GM12865 (cell line): ENCODE measurements at places on chromosomes 5 and 9.

- DNase-seq, result no peak
These were observed 52.1 kb downstream of the C6 start for GRCh38 chr5:41161271-41161670.

GRCh38 chr5:68533051-68533450 lies 317.5 kb downstream of the PIK3R1 start:
- DNase-seq, result no peak

- DNase-seq, result no peak
These were observed 176.6 kb upstream of the TBCA start for GRCh38 chr5:77952636-77953212.

DNA sequence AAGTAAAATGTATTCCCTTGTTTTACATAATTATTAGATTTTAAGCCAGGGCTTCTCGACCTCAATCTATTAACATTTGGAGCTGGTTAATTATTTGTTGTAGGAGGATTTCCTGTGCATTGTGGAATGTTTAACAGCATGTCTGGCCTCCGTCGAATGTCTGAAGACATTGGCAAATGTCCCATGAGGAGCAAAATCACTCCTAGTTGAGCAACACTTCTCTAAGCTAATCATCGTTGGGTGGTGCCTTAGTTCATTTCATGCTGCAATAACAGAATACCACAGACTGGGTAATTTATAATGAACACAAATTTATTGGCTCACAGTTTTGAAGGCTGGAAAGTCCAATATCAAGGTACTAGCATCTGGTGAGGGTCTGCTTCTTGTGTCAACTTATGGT lies 13.4 kb upstream of the VPS13A start:
- no peak for DNase-seq

DNA sequence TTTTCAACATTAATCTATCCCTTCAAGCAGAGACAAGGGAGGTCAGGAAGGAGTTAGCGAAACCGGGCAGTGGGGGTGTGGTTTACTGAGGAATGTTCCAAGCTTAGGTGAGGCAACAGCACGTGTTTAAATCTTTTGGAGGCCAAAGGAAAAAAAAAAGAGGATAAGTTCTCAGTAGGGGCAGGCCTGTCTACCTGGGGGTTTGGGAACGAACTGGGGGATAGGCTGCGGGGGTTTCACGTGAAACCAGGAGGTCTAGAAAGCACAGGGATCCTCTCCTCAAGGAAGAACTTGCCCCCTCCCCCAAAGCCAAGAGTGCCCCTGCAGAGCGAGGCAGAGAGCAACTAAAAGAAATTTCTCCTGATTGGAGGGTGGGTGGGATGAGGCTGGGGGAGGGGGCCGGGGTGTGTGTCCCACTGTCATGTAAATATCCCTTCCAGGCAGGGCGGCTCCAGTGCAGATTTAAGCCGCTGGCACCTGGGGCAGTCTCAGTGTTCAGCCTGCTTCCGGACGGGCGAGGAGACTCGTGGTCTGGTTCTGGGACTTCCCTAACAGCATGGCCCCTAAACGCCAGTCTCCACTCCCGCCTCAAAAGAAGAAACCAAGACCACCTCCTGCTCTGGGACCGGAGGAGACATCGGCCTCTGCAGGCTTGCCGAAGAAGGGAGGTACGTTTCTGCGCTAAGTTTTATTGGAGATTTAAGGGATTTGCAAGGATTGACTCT lies 5.5 kb upstream of the SET start:
- DNase-seq, result peak; percentile 90

DNA sequence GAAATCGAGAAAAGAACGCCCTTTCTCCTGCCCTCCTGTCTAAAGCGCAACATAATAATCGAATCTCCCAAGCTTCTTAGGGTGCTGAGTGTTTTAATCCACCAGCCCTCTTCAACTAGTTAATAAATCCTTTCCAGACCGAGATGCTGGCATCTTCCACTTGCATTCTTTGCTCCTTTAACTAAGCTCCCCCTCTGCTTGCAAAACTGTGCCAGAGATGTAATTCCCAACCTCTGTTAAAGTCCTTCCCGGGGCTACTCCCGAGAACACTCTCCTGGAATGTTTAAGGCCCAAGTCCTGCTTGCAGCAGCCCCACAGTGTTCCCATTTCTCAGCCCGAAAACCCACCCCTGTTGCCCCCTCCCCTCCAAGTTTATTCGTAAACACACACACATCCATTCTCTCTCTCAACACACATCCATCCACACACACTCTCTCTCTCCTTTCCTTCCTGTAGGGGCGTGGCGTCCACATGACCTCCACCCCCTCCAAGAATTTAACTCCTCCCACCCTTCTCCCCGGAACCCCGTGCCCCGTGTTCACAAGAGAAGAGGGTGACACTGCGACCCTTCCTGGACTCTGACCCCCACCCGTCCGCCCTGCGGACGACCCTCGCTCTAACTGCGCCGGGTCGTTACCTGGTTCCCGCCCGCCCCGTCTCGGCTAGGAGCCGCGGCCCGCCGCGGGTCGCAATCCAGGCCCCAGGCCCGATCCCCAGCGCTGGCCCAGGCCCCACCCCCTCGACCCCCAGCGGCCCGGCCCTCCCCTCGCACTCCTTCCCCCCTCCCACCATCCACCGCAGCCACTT lies 7.0 kb upstream of the MGAT1 start:
- peak; percentile 95 for DNase-seq

DNA sequence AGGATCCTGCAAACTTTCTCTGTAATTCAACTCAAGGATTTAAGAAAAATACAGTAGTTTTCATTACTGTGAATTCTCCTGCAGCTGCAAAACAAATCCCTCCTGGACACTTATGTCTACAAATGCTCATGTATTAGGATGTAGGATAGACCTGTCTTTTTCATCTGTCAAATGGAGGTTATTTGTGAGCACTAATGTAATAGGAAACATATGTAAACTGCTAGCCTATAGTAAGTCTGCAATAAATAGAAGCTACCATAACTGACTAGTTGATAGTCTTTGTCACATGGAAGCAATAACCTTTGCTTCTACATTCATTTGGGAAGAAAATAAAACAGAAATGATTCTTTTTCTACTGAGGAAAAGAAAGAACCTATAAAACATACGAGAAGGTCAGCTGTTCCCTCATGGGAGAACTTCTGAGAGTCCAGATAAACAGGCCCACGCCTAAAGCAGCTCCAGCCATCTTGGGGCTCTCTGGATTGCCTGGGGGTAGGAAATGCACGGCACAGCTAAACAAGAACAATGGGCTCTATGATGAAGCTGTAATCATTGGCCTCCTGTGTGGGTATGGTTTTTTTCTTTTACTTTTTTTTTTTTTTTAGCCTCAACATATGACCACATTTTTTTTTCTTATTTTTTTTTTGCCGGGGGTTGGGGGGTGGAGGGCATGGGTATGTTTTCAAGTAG lies 6.2 kb downstream of the KCNV2 start:
- DNase-seq, result no peak

- no peak for DNase-seq
These were observed 8.9 kb upstream of the SLC25A48 start for GRCh38 chr5:135825373-135826220.

GRCh38 chr5:78286290-78286689 lies 8.2 kb downstream of the AP3B1 start:
- peak; percentile 15 for DNase-seq

DNA sequence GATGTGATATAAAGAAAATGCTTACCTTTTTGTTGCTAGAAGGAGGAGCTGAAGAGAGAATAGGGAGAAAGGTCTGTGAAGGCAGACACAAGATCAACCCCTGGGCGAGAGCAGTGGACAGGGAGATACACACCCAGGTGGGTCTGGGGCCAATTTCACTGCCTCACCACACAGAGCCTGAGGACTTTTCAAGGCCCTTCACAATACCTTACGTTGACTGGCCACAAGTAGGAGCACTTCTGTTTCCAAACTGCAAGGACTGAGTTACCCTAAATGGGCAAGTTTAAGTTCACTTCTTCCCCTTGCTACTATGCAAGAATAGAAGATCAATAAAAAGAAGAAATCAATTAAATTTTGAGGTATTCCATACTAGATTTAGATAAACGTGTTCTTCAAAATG lies 174.5 kb upstream of the SLC12A2 start:
- peak; percentile 71 for DNase-seq

GRCh38 chr9:17881371-17881770 lies 302.5 kb downstream of the SH3GL2 start:
- no peak for DNase-seq

DNA sequence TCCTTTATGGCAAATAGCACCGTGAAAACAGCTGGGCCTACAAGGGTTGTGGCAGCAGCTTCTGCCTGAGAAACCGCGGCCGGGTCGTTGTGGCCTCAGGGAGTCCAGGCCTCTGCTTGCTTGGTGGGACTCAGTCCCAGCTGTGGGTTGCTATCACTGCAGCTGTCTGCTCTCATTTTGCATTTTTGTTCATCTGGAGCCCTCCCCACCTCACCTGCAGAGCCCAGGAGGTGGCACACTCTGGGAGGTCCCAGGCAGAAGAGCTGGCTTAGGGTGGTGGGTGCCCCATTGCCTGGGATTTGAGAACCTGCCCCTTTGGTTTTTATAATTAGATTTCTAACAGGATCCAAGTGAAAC lies 138.4 kb downstream of the GADD45G start:
- DNase-seq, result peak; percentile 84

GRCh38 chr5:134003064-134003816 lies 1.5 kb downstream of the VDAC1 start:
- DNase-seq, result no peak

- DNase-seq, result peak; percentile 57
These were observed 1.3 kb downstream of the NIPBL start for GRCh38 chr5:36877667-36878391.

DNA sequence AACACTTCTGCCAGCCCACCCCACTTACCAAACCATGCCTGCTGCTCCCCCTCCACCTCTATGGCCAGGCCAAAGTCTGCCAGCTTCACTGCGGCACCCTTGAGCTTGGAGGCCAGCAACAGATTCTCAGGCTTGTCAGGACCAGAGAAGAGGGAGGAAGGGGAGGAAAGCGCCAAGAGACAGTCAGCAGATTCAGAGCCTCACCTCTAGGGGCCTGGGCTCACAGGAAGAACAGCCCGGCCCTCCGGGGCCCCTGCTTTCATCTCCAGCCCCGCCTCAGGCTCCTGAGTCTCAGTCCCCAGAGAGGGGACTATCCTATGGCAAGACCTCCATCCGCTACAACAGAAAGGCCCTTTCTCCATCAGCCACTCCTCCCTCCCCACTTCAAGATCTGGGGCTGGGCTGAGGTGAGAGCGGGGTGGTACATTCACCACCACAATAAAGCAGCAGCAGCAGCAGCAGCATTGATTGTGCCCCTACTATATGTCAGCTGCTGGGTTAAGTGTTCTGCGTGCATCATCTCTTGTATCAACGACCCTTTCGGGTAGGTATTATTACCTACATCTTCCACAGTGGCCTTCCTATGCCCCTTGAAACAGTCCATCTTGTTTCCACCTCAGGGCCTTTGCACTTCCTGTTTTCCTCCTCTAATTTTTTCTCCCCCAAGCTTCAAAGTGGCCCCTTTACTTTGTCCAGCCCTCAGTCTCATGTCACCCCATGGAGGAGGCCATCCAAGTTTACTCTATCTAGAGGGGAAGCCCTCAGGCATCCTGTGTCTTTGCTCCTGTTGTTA lies 36.0 kb downstream of the CAMK2A start:
- no peak for DNase-seq

DNA sequence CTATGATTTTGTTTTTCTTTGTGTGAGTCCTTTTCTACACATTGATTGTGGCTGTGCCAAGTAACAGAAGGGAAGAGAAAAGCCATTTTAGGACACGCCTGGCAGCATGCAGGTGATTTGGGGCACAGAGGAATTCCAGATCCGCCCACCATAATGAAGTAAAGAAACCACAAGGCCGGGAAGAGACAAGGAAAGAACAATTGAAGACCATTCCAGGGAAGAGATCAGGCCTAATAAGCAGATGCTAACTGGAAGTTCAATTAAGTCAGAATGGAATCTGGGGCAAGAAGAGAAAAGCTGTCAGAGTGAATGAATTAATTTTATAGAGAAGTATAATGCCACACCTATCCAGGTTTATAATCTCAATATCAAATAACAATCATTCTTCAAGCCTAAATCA lies 110.2 kb upstream of the ISL1 start:
- no peak for DNase-seq

DNA sequence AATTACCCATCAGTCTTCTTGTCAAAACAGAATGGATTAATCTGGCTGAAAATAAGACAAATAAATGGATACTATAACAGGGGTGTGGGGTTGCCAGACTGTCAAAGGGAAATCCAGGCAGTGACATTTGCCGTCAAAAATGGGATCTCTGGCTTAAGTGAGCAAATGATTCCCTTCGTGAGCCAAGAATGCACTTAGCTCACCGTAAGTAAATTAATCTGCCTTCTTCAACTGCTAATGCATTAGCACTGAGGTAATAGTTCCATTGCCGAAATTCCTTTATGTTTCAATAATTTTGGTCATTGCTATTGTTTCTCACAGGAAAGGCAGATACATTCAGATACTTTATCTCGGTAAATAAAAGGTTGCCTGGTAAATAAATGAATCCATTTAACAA lies 377.8 kb downstream of the KIAA0825 start:
- no peak for DNase-seq

DNA sequence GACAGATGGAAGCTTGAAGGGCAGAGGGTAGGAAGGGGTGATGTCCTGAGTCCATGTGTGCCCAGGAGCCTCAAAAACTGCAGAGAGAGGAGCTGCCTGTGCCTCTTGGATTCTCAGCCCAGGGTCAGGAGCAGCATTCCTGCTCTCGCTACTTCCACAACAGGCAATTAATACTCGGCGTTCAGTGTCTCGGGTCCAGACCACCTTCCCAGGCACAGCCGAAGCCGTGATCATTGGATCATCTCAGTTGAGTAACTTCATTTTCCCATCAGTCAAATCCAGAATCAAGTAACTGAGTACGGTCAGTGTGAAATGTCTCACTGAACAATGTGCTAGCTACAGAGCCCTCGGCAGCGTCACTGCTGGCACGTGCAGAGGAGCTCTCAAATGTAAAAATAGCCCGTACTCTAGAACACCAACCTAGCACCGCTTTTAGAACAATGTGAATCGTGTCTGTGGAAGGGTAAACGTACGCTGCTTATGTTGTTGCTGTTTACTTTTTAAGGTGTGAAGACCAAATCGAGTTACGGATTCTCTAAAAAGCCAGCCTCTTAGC lies 63.5 kb upstream of the IRX4 start:
- DNase-seq, result no peak

GRCh38 chr9:95218773-95219172 lies 98.7 kb downstream of the FANCC start:
- DNase-seq, result no peak

- no peak for DNase-seq
These were observed 69.7 kb downstream of the NSG2 start for GRCh38 chr5:174115226-174115625.

GRCh38 chr5:134091626-134092121 lies 22.8 kb upstream of the TCF7 start:
- no peak for DNase-seq
